Germinal center (tissue), 1 donor: ENCODE measurements at places on chromosomes 13 and 19.
A peak's percentile ranks its signal among the peaks of the same experiment; 100 is the strongest.

DNA sequence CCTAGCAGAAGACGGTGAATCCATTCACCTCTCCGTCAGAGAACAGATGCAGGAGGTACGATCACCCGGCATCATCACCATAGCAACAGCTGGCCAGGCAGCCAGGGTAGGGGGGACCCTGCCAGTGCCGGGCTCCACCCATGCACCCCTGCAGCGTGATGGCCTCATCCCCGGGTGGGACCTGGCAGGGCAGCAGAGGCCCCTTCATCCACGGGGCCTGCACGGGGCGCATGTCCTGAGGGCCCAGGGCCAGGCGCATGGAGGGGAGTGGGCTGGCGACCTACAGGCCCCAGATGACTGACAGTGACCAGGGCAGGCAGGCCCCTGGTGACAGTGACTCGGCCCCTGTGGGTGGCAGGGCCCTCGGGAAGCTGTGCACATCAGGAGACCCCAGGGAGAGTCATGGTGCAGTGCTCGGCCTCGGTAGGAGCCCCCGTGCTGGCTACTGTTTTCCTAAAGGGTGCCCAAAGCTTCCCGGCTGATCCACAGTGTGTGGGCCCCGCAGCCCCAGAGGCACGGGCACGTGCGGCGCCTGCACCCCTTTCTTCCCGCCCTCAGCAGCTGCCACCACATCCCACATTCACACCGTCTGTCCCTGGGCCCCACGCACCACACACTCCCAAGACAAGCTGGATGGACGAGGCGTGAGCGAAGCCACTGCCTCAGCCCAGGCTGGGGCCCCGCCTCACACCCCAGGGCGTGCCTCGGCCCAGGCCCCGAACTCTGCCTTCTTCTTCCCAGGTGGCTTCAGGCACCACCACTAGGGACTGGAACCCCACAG lies 4.8 kb downstream of the RNF126 start:
- DNase-seq = no peak

GRCh38 chr19:44732235-44733014 lies 16.1 kb upstream of the BCL3 start:
- DNase-seq = no peak

- no peak for DNase-seq
Observed at GRCh38 chr19:38839816-38840582, 8.4 kb upstream of the ECH1 start.

GRCh38 chr13:33372251-33372919 lies 86.8 kb upstream of the STARD13 start:
- DNase-seq = no peak

DNA sequence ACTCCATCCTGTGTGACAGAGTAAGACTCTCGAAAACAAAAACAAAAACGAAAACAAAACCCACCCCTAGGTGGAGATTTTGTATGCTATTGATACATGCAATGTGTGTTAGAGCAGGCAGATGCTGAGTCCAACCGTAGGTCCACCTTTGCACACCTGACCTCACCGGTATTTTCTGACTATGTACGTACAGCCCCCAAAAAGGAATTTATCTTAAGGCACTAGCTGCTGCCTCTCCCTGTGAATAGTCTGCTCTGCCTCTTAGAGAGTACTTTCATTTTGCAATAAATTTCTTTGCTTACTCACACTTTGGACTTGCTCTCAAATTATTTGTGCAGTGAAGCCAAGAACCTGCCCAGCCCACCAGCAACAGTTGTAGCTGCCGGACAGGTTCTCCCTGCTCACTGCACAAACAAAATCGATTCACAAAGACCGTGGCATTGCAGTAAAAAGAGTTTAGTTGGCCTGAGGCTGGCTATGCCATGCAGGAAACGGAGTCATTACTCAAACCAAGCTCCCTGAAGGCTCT lies 8.2 kb upstream of the ZNF77 start:
- no peak for DNase-seq

DNA sequence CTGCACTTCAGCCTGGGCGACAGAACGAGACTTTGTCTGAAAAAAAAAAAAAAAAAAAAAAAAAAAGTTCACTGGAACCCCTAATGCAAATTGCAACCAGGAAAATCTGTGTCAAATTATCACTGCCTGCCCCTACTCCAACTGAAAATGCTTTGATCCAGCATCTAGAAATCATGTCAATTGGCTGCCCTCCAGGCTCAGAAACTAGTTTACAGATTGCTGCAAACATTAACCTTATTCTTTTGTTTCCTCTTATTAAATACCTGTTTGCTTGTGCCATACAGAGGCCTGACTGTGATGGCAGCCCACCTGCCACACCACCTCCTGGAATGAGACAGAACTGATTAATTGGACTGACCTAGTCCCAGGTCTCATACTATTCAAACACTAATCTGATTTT lies 18.6 kb upstream of the AKT2 start:
- no peak for DNase-seq

- peak; percentile 90 for DNase-seq
Observed at GRCh38 chr19:19404879-19405860, at the start of gene GATAD2A. TSS of gene GATAD2A (plus strand) at chr19:19405675. CDS start at chr19:19465346, 59,671 bp downstream.

- DNase-seq = no peak
Observed at GRCh38 chr13:76500894-76501293, 385.3 kb downstream of the KCTD12 start.

DNA sequence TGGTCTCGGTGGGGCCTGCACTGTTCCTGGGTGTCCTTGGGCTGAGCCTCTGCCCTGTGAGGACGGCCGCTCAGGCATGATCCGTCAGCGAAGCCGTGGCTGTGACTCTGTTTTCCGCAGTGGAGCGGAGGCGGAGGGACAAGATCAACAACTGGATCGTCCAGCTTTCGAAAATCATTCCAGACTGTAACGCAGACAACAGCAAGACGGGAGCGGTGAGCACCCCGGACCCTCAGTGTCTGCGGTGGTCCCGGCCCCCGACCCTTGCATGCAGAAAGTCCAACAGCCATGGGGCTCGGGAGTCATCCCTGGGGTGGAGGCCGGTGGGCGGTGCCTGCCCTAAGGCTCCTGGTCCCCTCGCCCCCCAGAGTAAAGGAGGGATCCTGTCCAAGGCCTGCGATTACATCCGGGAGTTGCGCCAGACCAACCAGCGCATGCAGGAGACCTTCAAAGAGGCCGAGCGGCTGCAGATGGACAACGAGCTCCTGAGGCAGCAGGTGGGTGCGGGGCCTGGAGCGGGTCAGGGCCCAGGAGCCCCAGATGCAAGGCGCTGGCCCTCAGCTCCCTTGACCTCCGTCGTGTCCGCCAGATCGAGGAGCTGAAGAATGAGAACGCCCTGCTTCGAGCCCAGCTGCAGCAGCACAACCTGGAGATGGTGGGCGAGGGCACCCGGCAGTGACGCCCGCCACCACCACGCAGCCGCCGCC lies 3.6 kb upstream of the HAMP start:
- no peak for DNase-seq

DNA sequence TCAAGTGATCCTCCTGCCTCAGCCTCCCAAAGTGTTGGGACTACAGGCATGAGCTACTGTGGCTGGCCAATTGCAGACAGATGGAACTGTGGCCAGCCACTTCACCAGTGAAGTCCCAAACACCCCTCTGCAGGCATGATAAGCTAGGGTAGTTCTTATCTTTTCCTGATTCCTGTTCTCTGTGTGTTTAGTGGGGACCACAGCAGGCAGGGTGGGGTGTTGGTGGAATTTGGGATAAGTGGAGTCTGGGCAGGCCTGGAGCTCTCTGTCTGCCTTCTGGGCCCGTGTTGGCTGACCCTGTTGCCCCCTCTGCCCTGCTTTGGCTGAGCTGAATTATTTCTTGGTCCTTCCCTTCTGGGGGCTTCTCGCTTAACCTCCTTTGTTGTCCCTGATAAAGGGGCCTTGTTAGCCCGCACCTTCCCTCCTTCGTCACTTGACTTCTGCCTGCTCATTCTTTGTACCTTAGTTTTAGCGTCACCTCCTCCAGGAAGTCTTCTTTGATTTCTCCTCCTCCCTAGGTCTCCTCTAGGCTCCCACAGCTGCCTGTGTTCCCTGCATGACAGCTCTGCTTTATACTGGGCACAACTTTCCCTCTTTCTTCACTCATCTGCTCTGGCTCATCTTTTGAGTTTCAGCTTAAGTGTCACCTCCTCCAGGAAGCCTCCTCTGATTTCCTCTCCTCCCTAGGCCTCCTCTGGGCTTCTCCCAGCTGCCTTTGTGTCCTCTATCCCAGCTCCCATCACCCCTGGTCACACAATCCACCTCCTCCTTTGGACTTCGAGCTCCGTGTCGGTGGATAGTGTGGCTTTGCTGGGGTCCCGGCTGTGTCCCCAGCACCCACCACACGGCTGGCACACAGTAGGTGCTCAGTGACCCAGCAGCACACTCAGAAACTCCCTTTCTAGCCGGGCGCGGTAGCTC lies 1.7 kb upstream of the NCLN start:
- no peak for DNase-seq

DNA sequence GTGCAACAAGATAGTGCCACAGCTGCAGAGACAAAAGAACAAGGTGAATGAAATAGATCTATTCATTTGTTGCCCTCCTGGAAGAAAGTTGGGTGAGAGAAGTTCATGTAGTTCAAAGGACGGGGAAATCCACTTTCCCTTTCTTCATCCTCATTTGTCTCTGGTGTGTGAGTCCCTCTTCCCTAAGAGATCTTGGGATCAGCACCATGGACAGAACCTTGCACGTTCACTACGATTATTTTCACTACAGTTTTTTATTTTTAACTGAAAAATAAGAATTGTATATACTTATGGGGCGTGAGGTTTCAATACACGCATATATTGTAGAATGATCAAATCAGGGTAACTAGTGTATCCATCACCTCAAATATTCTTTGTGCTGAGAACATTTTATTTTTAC lies 29.2 kb downstream of the NLRP5 start:
- no peak for DNase-seq

- peak; percentile 73 for DNase-seq
Observed at GRCh38 chr19:661427-662196, 1.4 kb downstream of the RNF126 start.

- no peak for DNase-seq
Observed at GRCh38 chr19:32388393-32388855, 17.1 kb upstream of the DPY19L3 start.

DNA sequence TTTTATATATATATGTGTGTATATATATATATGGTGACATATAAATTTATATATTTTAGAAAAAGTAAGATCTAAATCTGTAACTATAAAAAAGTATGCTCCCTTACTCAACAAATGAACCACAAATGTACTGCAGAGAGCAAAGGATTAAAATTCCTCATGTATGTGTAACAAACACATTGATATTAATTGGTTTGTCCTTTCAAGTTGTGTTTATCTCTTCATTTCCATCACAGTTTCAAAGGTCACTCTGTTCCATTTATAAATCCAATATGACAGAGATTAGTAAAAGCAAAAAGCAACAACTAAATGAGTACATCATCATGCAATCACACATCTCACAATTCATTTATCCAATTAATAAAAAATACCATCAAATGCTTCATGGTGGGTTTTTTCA lies 247.9 kb downstream of the DACH1 start:
- DNase-seq = no peak

GRCh38 chr19:3483226-3483628 lies at the start of gene SMIM44:
TSS of gene SMIM44 (minus strand) at chr19:3483441. CDS start at chr19:3483403, 38 bp downstream.
- DNase-seq = no peak

DNA sequence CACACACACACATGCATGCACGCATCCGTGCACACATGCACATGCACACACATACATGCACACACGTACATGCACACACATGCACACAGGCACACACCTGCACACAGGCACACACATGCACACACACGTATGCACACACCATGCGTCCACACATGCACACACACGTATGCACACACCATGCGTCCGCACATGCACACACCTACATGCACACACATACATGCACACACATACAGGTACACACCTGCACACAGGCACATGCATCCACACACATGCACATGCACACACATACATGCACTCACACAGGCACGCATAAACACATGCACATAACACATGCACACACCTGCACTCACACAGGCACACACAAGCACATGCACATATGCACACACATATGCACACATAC lies 112.1 kb downstream of the DPF1 start:
- no peak for DNase-seq

DNA sequence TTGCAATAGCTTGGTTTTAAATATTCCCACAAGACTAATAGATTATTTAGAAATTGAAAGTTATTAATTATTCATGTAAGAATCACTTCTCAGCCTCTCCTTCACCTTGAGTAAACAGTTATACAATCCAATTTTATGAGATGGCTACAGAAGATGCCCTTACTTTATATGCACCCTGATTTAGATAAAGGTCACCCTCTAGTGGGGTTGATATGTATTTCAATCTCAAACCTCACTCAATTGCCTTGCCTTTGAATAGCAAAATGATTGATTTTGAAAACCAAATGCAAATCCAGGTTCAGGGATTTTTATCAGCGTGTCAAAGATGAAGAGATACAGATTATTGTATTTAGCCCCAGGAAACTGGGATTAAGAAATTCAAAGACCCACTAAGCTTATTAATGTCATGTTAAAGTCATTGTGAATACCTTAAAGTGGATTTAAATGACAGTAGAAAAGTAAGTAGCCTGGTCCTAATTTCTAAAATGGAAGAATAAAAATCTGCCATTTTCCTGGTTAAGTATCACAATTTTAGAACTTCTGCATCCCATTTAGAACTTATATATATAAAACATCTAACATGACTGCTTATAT lies 305.1 kb downstream of the ITGBL1 start:
- DNase-seq = peak; percentile 4

- no peak for DNase-seq
Observed at GRCh38 chr13:112714376-112715174, 24.7 kb downstream of the ATP11A start.

GRCh38 chr19:47429140-47429793 lies 9.9 kb upstream of the MEIS3 start:
- DNase-seq = no peak

DNA sequence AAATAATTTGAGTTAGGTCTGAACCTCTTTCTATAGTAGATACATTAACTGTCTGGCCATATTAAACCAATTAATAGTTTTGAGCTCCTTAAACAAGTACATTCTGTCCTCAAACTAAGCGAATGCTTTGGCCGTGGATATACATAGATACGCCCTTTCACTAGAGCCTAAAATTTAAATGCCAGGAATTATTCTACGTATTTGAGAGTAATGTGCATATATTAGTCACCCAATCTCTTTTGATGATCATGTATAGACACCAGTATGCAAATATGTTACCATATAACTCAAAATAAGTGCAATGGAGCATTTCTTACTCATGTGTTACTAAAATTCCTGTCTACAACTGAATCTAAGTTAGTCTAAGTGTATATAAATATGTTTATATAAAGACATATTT lies 70.4 kb downstream of the FLT1 start:
- DNase-seq = no peak

DNA sequence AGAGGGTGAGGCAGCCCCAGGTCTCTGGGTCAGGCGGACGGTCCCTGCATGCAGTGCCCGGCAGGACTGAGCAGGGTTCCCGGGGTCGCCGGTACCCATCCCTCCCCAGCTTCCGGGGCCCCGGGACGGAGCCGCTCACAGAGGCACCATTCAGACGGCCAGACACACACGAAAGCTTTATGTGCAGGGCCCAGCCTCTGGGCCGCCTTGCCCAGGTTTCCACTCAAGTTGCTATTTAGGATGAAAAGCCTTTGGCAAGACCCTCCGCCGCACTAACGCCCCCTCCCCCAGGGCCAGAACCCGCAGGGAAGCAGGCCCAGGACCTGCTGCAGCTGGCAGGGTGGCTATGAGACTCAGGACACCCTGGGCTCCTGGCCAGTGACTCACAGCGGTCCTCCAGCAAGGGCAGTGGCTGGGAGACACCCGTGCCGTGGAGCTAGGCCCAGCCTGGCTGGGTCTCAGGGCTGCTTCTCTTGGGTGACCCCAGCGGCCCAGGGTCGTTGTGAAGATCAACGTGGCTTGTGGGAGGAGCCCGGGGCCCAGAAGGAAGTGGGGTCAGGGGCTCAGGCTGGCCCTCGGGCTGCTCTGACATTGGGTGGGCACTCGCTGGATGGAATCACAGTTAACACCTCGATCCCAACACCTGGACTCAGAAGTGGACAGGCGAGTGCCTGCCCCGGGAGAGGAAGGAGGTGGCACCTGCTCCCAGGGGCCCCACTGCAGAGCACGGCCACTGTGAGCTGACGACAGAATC lies 4.8 kb downstream of the C19orf25 start:
- no peak for DNase-seq
